ENCODE measurements at places on chromosomes 4 and X.

DNA sequence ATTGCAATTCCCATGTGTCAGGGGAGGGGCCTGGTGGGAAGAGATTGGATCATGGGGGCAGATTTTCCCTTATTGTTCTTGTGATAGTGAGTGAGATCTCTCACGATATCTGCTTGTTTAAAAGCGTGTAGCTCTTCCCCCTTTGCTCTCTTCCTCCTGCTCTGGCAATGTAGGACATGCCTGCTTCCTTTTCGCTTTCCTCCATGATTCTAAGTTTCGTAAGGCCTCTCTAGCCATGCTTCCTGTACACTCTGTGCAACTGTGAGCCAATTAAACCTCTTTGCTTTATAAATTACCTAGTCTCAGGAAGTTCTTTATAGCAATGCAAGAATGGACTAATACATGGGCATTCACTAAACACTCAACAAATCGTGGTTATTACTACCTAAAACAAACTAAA lies 37.2 kb upstream of the PAPSS1 start:
- DNase-seq: no peak

DNA sequence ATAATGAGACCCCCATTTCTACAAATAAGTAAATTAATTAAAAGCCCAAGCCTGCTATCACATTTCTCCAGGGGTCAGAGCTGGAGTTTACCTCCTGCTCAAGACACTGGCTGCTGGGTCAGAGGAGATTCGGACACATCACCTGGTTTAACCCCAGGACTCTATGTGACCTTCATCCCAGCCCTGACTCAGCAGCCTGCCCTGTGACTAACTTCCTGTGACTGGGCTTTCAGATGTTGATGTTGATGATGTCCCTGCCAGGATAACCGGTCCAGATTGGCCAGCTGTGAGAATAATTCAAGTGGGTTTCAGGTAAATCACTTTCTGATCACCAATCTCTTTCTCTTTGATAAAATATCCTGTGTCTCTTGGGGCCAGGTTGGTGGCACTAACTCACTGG lies 102.4 kb upstream of the MAML3 start:
- no peak for DNase-seq

DNA sequence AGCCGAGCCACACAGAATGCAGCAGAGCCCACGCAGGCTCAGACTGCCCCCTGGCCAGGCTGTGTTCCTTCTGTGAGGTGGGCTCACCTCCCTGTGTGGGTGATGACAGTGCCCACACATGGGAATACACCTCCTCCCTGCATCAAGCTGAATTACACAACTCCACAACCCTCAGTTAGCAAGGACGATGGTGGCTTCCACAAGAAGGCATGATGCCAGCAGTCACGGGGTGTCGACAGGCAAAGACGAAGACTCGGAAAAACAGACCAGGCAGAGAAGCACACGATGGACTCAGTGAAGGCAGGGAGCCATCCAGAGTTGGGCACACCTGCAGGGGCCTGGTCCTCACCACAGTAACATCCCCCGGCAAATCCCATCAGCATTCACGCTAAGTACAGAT lies 12.1 kb downstream of the LETM1 start:
- DNase-seq: no peak

- no peak for DNase-seq
These were observed 79.1 kb downstream of the PWWP3B start for GRCh38 chrX:106247162-106247561.

- no peak for DNase-seq
These were observed 73.5 kb downstream of the WDFY3 start for GRCh38 chr4:84892950-84893349.

DNA sequence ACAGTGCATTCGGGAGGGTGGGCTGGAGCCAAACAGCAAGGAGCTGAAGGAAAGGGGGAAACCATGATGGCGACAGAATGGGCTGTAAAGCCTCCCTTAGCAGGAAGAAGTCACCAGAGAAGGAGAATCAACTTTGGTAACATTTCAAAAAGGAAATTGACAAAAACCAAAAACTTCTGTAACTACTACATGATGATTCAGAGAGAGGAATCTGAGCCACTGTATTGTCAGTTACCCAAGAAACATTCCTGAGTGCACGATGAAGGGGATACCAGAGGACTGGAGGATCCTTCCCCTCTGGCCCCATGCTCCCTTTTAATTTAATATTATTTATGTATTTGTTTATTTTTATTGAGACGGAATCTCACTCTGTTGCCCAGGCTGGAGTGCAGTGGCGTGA lies 26.3 kb downstream of the PDHA1 start:
- DNase-seq: no peak

GRCh38 chr4:169774466-169775445 lies 17.0 kb upstream of the HPF1 start:
- peak; percentile 68 for DNase-seq

DNA sequence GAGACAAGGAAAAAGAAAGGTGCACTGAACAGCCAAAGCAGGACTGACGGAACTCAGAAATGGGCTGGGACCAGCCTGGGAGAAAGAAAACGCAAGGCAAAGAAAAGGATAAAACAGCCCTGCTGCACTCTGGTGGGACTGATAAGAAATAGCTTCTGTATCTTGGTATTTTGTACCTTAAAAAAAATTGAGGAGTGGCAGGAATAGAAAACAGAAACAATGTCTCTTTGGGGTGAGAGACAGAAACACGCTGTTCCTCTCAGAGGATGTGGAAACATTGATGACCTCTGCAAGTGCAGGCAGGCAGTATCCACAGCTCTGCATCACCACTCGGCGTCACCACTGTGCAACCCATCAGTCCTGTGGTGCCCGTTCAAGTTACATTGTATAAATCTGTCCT lies 152.5 kb upstream of the SPRY1 start:
- no peak for DNase-seq

DNA sequence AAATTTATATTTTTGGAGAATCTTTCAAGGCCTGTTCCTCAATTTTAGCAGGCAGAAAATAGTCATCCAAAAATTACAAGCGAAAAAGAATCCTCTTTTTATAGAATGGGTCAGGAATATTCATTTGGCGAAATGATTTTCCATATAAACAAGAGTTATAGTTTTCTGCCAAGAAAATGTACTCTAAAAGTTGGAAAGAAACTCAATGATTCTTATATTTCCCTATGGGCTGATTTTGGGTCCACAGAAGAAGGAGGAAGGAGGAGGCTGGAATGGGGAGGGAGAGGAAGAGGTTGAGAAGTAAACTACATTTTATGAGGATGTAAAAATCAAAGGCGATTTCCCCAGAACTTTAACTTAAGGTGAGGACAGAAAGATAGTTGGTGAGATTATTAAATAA lies 159.3 kb downstream of the DCAF12L1 start:
- DNase-seq: no peak

GRCh38 chr4:134628066-134628465 lies 426.5 kb upstream of the PABPC4L start:
- no peak for DNase-seq

DNA sequence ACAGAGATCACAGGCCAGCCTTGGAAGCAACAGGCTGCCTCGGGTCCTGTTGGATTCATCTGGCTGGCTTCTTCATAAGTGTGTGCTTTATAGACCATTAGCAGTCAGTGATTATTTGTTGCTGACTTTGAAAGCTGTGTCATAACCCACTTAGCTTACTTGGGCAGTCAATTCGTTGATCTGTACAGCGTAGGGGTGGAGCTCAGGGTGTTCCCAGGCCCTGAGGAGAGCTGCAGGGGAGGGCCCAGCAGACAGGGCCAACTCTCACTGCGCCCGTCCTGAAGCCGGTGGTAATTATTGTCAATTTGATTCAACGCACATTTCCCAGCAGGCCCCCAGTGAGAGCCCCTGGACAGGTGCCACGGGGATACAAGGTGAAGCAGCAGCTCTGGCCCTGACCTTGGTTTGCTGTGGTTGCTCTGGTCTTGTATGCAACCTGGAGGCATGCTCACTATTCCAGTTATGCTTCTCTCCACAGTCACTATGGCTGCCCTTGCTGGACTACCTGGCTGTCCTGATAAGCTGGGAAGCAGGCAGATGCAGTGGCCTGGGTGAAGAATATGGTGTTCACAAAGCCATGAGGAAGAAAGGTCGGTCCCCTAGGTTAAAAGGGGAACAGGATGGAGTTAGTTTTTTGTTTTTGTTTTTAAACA lies 40.1 kb upstream of the HMGB3 start:
- no peak for DNase-seq

DNA sequence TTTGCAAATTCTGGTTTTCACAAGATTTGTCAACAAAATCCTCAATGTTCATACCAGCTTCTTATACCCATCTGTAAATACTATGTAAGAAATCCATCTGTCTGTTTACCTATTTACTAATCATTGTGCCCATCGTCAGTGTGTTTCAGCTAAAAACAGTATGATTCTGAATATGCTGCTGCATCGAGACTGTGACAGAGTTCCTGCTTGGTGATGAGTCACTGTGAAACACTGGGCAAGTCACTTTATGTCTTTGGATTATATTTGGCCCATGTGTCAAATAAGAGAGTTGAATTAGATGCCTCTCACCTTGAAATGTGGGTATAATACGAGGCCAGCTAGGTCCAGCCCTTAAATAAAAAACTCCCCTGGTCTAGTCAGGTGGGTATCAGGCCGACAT lies 79.3 kb downstream of the CBLL2 start:
- DNase-seq: no peak

GRCh38 chr4:1207603-1208265 lies 35.4 kb upstream of the SPON2 start:
- DNase-seq: peak; percentile 86

- no peak for DNase-seq
These were observed 18.0 kb downstream of the ETDC start for GRCh38 chrX:135327299-135327698.

- DNase-seq: no peak
These were observed 39.3 kb downstream of the LNX1 start for GRCh38 chr4:53551958-53552357.

DNA sequence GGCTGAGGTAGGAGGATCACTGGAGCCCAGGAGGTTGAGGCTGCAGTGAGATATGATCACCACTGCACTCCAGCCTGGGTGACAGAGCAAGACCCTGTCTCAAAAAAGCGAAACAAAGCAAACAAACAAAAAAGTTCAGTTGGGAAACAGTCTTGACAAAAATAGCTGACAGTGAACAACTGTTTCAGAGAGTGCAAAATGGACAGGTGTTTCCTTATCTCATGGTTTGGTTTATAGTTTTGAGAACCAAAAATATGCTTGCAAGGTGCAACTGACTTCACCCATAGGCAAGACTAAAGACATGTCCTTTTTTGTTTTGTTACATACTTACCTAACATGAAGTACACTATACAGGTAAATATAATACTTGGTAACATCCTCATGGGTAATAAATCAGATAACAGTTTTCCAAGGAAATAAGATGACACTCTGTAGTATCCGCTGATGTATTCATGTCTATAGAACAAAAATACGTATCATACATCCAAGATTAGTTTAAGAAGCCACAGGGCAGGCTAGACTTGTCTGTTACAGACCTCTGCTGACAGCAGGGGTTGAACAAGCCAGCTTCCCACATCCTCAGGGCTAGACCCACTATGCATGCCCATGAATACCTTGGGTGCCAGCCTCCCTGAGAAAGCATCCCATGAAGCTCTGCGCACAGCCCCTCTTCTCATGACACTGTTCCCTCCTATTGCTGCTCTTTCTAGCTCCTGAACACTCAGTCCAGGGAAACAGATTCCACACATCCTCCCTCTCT lies 59.3 kb downstream of the ABCG2 start:
- no peak for DNase-seq

DNA sequence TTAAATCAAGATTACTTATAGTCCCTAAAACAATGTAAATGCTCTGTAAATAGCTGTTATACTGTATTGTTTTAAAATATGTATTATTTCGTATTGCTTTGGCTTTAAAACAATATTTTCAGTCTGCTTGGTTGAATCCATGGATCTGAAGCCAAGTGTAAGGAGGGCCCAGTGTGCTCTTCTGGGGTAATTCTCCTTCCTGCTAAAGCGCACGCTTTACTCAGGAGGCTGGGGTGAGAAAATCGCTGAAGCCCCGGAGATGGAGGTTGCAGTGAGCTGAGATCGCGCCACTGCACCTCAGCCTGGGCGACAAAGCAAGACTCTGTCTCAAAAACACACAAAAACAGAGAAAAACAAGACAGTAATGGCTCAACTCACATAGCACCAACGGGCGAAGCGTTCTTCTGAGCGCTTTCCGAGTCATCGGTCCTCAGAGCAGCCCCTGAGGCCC lies 391 bp upstream of the IDUA start:
- no peak for DNase-seq

DNA sequence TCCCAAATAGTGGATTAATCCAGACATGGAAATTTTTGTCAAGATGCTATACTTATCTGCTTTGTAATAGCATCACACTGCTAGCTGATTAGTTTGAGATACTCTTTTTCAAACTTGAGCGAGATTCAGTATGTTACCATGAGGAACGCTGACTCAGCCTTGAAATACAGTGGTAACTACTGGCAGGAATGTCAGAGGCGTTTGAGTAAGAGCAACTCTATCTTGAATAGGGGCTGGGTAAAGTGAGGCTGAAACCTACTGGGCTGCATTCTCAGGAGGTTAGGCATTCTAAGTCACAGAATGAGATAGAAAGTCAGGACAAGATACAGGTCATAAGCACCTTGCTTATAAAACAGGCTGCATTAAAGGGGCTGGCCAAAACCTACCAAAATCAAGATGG lies 2519.6 kb downstream of the ARAP2 start:
- no peak for DNase-seq

- DNase-seq: no peak
These were observed 41.2 kb downstream of the TNIP2 start for GRCh38 chr4:2714918-2715317.

DNA sequence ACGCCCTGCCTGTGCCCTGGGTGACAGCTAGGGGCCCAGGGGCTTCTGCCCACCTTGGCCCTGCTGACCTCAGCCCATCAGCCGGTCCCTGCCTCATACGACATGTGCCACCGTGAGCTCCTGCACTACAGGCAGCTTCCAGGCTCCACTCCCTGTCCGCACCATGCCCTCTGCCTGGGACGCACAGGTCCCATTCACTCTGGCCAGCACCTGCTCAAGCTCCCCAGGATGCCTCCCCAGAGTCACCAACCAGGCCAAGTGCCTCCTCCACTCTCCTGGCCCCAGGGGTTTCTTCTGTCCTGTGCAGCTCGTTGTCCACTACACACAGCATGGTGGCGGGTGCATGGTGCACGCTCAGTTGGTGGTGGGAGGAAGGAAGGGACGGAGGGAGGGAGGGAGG lies 20.2 kb upstream of the MRFAP1 start:
- DNase-seq: no peak

GRCh38 chrX:31021537-31021936 lies 50.3 kb downstream of the FTHL17 start:
- DNase-seq: peak; percentile 68

DNA sequence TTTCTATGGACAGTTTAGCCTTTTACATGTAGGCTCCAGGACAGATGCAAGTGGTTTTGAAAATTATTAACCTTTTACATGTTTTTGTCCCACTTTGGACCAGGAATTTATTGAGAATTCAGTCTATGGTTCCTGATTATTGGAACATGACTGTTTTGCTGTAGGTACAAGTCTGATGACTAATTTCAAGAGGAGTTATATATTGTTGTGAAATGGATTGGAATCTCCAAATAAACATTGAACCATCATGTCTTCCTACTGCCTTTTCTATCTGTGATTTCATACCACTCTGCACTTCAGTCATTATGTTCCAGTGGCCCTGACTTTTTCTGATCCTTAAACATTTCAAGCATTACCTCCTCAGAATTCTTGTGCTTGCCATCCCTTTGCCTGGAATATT lies 35.9 kb downstream of the TBC1D19 start:
- no peak for DNase-seq

- DNase-seq: no peak
These were observed 368.7 kb downstream of the CCSER1 start for GRCh38 chr4:90495936-90496335.

- DNase-seq: no peak
These were observed 250.4 kb downstream of the ADAMTS3 start for GRCh38 chr4:72318421-72319170.
